ENCODE measurements at places on chromosomes 4 and X. TPM values are rescaled to one million over a fixed set of nuclear protein-coding genes. Genes with fewer than 3 reads are reported as not detected.

TMSB15A gene
- polyA plus RNA-seq = 3.8 TPM

WNK3 gene
- 0.43 TPM for polyA plus RNA-seq

CENPE gene
- not detected for polyA plus RNA-seq

MEPE gene
- polyA plus RNA-seq = not detected

AWAT2 gene
- not detected for polyA plus RNA-seq

CITED1 gene
- not detected for polyA plus RNA-seq

IQSEC2 gene
- 15.4 TPM for polyA plus RNA-seq

ASB9 gene
- polyA plus RNA-seq = 0.25 TPM

All from aorta (tissue), 5 donors.